ENCODE measurements at places on chromosomes 4 and X.

DNA sequence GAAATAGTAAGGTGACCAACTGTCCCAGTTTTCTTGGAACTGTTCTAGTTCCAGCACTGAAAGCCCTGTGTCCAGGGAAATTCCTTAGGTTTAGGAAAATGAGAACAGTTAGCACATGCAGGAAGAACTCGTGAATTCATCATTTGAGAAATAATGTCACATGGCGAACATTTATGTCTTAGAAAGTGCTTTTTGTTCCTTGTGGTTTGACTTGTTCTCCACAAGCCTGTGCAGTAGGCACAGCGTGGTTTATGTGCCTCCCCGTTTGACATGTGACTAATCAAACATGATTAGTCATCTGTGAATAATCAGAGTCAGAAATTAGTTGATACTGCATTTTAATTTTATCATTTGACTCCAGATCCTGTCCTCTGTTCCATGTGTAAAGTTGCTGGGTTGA lies 556.0 kb upstream of the CPEB2 start:
- peak; percentile 52 for DNase-seq

DNA sequence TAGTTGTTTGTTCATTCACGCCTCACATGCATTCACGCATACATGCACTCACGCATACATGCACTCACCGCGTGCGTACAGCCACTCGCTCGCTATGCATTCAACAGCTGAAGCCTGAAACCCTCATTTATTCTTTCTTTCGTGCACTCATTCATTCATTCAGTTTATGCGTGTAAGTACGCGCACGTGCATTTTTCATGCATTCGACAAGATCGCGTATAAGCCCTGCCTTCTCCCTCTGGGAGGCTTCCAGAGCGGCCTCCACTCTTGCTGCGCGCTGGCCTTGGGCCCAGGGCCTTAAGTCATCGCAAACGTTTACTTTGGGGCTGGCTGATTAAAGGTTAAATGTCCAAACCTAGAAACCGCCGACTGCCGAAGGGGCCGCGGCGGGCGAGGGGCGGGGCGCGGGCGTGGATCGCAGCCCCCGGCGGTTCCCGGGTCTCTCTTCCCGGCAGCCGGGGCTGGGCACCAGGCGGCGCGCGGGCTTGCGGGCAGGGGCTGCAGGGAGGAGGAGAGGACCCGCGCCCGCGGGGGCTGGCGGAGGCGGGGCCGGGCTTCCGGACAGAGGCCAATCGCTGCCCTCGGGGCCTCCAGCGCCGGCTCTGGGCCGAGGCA lies at the start of gene GYG2:
TSS of gene GYG2 (plus strand) at position 587 of the 615 bp plus-strand sequence. CDS start 1,259 bp downstream, outside the sequence.
- peak; percentile 12 for DNase-seq

DNA sequence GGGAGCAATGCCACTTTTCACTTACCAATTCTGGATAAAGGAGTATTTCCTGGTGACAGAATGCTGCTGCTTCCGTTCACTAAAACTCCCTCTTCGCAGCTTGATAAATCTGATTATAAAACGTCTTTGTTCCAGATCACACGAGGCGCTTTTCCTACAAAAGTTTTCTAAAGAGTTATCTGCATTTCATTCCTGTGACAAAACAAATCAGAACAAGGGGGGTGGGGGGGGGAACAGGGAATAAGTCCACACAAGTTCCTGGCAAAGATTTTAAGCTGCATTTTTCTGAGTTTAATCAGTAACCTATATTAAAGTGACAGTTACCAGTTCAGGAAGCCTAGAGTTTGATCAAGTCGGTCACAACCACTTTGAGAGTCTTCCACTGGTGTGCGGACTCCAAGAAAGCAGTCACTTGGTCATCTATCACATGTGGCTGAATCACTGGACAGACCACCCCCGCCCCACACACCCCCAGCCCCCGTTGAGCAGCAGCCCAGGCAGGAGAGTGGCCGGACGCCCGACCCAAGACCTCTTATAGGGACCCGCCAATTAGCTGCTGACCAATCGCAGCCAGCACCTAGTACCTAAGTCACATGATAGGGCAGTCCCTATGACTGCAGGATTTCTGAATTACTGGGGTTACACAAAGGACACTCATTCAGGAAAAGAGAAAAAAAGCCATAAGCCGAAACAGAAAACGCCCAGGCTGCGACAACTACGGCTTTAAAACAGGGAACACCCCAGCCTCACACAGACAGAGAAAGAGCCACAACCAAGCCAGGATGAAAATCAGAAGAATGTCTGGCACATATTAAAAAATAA lies 569.3 kb upstream of the DIPK2B start:
- DNase-seq: peak; percentile 87

DNA sequence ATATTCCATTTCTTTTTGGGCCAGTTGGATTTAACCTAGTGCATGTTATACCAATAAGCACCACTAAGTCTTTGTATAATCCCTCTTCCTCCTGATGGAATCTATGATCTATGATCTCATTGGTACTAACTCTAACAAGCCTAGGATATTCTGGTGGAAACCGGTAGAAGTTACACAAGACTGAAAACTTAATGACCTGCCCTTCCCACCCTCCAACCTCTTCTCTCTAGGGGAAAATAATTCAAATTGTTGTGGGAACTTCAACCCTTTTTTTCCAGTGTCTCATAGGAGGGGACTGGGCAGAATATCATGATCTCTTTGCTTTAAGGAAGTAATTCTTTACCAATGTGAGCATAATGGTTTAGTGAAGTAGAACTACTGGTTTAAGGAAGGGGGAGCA lies 289.5 kb upstream of the BOD1L1 start:
- peak; percentile 76 for DNase-seq

DNA sequence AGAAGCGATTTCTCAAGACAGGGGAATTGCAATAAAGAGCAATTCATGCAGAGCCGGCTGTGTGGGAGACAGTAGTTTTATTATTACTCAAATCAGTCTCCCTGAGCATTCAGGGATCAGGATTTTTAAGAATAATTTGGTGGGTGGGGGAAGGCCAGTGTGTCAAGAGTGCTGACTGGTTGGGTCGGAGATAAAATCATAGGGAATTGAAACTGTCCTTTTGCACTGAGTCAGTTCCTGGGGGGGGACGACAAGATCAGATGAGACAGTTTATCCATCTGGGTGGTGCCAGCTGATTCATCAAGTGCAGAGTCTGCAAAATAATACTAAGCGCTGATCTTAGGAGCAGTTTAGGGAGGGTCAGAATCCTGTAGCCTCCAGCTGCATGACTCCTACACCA lies 502.4 kb downstream of the NLGN4X start:
- DNase-seq: no peak

- no peak for DNase-seq
Observed at GRCh38 chr4:2413821-2414610, 4.4 kb downstream of the ZFYVE28 start.

DNA sequence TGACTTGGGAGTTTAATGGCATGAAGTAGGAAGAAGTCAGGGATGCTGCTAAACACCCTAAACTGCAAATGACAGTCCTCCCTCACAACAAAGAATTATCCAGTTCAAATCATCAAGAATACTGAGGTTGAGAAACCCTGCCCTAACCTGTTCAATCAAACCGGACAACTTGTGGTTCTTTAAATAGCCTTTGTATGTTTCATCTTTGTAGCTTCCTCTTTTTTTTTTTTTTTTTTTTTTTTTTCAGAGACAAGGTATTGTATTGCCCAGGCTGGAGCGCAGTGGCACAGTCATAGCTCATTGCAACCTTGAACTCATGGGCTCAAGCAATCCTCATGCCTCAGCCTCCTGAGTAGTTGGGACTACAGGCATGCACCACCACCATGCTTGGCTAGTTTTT lies 52.5 kb upstream of the TTC29 start:
- DNase-seq: no peak

- no peak for DNase-seq
Observed at GRCh38 chr4:146110871-146111485, 64.5 kb upstream of the LSM6 start.

DNA sequence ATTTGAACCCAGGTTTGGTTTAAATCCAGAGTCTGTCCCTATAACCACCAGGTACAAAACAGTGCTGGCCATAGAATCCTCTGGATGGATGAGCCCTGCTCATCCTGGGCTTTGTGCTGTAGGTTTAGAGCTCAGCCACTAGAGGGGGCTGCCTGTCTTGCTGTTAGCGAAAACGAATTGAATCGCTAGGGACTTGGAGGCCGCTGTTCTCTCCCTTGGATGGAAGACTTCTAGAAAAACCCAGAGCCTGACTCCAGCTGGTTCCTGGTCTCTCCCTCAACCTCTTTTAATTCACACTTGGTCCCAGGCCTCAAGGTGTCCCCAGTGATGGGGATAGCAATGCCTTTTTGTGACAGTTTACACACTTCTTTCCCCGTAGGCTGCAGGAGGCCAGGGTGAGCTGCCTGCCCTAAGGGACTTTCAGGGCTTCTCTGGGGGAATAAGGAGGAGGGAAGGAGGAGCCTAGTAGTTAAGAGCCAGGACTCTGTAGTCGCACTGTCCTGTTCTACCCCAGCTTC lies 8.7 kb downstream of the RIPPLY1 start:
- peak; percentile 66 for DNase-seq

- DNase-seq: no peak
Observed at GRCh38 chrX:11672213-11672612, 6.5 kb upstream of the ARHGAP6 start.

- DNase-seq: no peak
Observed at GRCh38 chr4:66516940-66517339, 846.7 kb upstream of the EPHA5 start.

GRCh38 chrX:46580613-46581012 lies 7.0 kb downstream of the CHST7 start:
- no peak for DNase-seq

GRCh38 chr4:89171176-89171805 lies 60.0 kb downstream of the TIGD2 start:
- no peak for DNase-seq

DNA sequence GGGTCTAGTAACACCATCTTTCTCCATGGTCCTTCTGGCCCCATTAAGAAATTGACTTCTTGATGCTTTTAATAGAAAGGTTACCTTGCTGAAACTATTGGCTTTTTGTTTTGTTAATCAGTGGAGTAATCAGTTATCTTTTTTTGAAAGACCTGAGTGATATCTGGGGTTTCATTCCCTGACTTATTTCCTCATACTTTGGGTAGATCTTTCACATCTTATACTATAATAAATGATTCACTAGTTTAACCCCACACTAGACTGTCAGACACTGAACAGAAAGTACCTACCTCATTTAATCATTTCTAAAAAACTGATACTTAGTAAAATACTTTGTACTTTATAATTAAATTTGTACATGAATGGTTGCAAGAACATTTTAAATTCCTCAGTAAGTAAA lies 1021.1 kb downstream of the STIM2 start:
- no peak for DNase-seq

- no peak for DNase-seq
Observed at GRCh38 chr4:185623444-185624258, 88.3 kb upstream of the PDLIM3 start.

- no peak for DNase-seq
Observed at GRCh38 chr4:2248821-2249261, 6.9 kb upstream of the HAUS3 start.

DNA sequence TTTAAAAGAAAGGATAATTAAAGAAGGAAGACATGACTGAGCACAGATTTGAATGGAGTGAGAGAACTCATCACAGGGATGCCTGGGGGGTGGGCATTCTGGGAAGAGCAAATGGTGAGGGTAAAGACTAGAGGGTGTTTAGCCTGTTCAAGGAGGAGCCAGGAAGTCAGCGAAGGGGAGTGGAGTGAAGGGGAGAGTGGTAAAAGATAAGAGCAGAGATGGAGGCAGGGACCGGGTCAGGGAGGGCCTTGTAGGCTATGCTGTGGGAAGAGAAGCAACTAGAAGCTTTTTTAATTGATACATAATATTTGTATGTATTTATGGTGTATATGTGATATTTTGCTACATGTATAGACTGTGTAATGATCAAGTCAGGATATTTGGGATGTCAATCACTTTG lies 2.2 kb upstream of the VGLL1 start:
- DNase-seq: no peak

- DNase-seq: no peak
Observed at GRCh38 chr4:186168750-186169149, 22.6 kb upstream of the CYP4V2 start.

DNA sequence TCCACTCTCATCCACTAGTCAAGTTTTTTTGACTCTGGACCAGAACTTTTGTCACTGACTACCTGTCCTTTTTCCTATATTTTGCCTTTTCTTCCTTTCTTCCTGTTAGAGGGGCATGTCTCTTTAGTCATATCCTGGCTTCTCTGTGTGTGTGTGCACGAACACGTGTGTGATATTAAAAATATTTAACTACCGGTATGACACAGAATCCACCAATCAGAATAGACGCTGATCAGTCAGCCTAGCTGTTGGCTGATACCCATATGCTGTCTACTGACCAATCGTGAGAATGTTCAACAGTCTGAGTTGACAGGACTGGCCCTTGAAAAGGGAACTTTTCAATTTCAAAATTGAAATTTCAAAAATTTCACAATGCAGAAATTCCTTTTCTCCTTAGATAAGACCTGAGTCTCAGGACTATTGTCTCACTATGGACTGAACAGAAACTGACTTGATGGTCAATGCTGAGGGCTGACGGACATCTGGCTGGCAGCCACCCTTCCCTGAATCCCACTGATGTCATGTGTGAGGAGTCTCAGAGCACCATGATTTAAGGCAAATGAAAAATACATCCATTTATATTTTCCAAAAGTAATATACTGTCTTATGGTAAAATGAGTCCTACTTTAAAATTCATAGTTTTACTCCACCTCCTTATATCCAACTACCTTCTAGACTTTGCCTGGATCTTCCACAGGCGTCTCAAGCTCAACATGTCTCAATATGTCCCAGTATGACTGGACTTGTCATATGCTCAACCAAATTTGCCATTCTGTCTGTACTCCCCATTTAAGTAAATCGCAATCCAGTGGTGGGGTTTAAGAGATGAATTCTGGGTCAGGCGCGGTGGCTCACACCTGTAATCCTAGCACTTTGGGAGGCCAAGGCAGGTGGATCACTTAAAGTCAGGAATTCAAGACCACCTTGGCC lies 78.0 kb downstream of the CHRNA9 start:
- DNase-seq: no peak

GRCh38 chr4:83024233-83024632 lies 10.8 kb upstream of the COPS4 start:
- no peak for DNase-seq

- DNase-seq: no peak
Observed at GRCh38 chr4:185352741-185353140, 43.0 kb downstream of the LRP2BP start.

GRCh38 chr4:148007792-148008191 lies 275.9 kb downstream of the ARHGAP10 start:
- DNase-seq: no peak

DNA sequence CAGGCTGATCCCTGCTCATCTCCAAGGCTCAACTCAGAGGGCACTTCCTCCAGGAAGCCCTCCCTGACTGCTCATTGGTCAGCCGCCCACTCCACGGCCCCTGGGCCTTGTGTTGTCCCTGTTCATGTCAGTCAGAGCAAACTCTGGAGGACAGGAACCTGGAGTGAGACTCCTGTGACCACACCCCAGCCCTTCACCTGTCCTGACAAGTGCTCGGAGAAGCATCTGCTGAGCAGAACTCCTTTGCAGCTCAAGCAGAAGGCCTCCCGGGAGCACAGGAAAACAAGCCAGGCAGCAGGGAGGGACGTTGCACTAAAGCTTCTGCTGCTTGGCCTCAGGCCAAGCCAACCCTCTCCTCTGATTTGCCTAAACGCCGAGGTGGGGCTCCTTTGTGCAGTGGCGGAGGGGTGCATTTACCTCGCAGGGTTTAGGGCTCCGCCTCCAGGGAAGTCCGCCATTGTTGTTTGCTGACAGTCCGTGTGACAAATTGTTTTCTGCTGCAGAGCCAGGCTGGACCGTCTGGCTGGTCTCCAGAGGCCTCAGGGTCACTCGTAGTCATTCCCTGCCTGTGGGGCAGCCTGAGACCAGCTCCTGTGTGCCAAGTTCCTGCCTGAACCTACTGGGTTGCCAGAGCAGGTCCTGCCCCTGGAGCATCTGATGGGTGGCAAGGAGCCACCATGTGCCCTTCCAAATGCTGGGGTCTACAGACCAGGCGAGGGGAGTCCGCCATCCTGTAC lies 61.8 kb downstream of the C4orf50 start:
- DNase-seq: peak; percentile 6
